ENCODE measurements at places on chromosomes 7 and 10.

DNA sequence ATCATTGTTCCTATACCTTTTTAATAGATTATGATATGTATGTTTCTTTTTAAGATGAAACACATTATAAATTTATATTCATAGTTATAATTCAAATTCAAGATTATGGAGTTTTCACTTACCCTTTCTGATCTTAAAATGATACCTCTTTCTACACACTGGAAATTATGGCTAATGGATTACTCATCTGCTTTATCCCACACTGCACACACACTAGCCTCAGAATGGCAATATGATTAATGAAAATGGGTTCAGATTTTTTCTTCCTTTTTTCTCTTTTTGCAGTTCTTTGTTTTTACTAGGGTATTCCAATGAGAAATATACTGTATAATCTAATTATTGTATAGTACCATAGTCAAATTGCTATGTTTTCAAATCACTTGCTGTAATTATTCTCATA lies 82.3 kb upstream of the FZD1 start:
- no peak for DNase-seq

GRCh38 chr10:43867113-43867512 lies 218.4 kb upstream of the ZNF32 start:
- no peak for DNase-seq

GRCh38 chr7:45658716-45659495 lies 84.7 kb downstream of the ADCY1 start:
- no peak for DNase-seq

- DNase-seq: no peak
These were observed 18.5 kb downstream of the EIF3B start for GRCh38 chr7:2373124-2373556.

GRCh38 chr10:42790835-42791234 lies 8.2 kb downstream of the BMS1 start:
- peak; percentile 62 for DNase-seq

- no peak for DNase-seq
These were observed 14.5 kb downstream of the TMEM120A start for GRCh38 chr7:75979759-75980429.

- DNase-seq: no peak
These were observed 19.4 kb upstream of the AKR1C1 start for GRCh38 chr10:4943821-4944220.
